AG08395 (cell line): ENCODE measurements at places on chromosomes 11 and 22.
A peak's percentile ranks its signal among the peaks of the same experiment; 100 is the strongest.

DNA sequence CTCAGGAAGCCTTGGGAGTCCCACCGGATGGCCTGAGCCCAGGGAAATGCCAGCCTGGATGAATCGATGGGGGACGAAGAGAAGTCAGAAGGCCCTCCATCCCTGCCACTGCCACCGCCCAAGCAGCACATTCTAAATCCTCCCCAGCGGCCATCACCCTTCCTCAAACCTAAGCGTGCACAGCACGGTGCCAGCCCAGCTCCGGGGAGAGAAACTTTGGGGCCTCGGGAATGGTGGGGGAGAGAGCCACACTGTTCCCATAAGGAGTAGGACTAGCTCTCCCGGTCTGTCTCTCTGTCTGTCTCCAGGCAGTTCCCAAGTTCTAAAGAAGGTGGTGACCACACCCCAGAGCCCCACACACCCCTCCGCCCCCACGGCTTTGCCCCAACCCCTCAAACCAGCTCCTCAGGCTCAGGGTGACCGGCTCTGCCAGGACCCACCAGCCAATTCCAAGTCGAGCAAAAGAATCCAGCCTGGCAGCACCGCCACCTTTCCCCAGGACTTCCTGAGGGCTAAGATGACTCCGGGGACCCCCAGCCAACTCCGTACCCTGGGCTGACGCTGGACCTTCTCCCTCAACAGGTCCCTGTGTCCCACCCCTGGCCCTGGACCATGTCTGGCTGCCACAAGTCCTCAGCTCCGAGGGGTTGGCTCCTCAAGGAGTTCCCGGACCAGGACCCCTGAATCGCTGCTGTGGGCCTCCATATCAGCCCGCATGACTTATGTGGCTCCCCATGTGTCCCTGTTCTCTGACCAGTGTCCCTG is 2.7 kb downstream of the AHNAK start:
- DNase-seq: no peak

- DNase-seq: peak; percentile 65
Measured at GRCh38 chr11:110196241-110196754, 100.1 kb downstream of the RDX start.

DNA sequence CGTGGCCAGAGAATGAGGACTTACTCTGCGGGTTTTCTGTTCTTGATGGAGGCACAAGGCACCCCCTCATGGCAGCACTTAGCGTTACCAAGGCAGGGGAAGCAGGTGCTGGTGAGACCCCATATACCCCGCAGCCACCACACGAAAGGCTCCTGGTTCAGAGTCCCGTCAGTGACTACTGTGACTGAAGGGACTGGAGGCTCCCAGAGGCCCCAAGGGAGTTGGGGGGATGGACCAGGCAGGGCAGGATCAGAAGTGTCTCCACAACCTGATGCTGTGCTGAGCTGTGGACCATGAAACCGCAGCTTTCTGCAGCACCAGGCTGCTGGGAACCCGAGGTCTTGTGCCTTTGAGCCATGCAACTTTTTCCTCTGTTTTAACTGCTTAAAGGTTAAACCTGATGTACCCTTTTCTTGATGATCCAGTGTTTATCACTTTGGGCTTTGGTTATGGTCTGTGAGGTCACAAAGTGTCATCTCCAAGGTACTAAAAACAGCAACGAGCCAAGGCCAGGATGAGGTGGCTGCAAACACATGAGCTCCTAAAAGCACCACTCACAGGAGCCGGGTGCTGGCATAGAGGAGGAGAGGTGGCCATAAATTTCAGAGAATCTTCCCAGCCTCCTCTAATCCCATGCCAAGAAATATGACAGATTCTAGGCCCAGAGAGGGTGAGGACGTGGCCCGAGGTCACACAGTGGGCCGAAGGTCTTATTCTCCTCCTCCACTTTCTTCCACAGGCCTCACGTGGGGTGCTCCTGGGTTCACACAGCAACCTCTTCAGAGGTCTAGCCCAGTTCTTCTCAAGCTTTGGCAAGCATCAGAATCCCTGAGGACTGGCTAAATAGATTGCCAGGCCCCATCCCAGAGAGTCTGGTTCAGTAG is 4.2 kb upstream of the LRRC32 start:
- DNase-seq: no peak

DNA sequence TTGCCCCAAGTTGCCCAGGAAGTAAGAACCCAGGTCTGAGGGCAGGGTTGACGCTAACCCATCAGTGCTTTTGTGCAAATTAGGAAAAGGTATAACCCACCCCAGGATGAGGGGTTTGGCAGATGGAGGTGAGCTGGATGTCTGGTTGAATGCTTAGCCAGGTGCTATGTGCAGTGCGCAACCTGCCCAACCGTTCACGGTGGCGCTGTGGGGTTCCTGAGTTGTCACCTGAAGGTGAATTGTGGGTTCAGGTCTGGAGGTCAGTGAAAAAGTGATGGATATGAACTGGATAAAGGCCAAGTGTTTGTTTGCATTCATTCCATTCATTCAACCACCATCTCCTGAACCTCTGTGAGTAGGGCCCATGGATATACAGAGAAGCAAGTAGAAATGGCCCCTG is 14.3 kb upstream of the LGALS2 start:
- DNase-seq: no peak
